ENCODE measurements at places on chromosomes 7 and 10.

DNA sequence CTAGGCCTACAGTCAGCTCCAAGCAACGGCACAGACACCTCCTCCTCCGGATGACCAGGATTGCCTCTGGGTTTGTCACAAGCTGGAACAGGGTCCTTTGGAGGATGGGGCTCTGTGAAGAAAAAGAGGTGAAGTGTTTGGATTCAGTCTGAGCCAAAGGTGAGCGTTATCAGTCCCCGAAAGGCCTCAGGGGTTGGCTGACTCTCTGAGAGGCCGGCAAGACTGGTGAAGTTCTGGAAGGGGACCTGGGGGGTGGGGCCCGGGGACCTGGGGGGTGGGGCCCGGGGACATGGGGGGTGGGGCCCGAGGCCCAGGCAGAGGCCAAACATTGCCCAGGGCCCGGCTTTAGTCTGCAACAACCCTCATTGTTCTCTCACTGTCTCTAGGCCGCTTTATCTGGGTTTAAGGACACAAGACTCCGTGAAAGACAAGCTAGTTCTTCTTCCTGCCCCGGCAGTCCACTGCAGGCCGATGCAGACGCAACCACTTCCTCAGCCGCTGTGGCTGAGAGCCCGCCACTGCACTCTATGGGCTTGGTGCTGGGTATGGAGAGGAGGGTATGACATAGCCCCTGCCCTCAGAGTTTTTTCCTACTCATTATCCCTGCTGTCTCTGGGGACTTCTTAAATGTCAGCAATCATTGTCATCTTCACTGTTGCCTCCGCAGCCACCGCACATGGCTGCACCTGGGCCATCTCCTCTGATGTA lies 27.4 kb upstream of the PSAP start:
- DNase-seq, result no peak

GRCh38 chr10:72801263-72801868 lies 92.2 kb upstream of the OIT3 start:
- no peak for DNase-seq

- DNase-seq, result no peak
Measured at GRCh38 chr10:71317739-71318138, 1.3 kb upstream of the SLC29A3 start.

DNA sequence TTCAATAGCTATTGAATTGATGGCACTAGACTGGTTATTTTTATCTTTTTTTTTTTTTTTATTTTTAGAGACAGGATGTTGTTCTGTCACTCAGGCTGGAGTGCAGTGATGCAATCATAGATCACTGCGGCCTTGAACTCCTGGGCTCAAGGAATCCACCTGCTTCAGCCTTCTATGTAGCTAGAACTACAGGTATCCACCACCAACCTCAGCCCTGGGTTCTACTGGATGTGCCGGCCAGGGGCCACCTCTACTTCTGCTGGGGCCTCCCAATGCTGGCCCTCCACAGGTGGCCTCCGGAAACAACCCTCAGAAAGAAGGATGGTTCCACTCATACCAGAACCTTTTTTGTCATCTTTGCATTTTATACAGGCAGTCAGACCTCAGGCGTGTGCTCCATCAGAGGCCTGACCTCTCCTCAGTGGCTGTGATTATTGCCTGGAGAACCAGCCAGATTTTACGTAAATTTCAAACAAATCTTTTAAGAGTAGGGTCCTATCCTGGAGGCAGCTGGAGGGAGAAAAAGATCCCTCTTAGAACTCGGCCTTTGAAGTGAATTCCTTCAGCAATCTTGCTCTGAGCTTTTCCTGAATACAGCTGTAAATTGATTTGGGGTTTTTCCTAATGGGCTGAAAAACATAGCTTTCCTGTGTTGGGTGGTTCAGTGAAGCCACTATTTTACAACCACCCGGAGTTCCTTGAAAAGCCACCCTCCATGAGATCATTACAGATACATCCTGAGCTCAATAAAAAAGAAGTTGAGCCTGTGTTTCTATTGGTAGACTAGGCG lies 110.0 kb downstream of the SPAG6 start:
- DNase-seq, result no peak

DNA sequence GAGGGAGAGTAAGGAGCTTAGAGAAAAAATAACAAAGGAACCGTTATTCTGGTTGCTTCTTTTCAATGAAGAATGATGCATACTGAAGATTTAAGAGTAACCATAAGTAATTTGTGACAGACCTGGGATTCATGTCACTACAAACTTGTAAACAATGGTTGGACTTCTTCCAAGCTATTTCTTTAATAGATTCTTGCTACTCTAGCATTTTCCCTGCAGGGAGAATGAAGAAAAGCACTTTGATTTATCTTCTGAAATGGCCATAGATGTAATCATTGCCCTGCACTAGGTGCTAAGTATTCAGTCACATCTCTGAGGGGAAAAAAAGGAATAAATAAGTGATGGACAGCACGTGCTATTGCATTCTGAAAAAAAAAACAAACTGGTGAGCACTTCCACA lies 606.6 kb upstream of the LRRN3 start:
- DNase-seq, result no peak

DNA sequence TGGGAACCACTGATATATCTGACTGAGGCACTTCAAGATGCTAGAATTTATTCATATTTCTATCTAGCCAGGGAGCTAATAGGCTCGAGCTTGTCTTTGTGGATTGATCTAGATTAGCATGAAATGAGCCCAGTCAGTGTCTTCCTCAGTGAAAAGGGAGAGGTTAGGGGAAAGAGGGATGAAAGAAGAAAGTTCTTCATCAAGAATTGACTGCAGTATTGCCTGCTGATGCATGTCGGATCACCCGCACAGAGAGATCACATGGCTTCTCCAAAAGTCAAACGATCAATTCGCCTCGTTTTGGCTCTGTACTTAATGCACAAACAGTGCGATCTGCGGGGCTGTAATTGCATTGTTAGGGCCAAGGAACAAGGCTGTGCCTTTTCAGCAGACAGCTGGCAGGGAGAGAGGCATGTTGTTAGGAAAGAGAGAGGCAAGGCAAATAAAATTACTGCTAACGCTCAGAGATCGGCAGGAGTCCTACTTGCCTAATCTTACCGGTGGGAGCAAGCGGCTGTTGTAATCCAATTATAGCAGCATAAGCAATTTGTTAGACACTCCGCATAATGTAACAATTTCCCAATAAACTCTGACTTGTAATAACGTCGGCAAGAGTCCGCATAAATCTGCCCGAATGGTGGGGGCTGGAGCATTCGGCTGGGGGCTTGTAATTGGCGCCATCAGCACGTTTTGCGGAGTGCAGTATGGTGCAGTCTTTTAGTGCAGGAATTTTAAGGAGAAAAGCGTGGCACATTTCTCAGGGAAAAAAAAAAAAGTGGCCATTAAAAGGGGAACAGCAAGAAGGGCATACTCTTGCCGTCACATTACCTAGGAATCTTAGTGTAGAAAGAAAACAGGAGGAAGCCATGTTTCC lies 102.1 kb downstream of the POLL start:
- DNase-seq, result peak; percentile 26

DNA sequence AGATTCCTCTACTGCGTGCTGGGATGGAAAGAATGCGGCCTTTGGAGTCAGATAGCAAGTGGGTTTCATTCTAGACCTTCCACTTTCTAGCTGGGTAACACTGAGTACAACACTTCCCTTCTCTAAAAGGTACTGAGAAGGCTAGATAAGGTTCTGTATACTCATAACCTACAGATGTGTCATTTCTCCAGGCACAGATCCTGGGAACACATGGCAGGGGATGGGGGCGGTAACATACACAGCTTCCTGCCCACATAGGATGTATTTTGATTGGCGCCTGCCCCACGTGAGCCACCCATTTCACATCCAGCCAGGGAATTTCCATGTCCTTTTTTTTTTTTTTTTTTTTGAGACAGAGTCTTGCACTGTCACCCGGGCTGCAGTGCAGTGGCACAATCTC lies 31.8 kb downstream of the KLRG2 start:
- DNase-seq, result no peak

- DNase-seq, result no peak
Measured at GRCh38 chr7:43906331-43907010, at the start of gene URGCP. Gene URGCP, minus strand, starts transcription at chr7:43906596. Its CDS starts 21 bp downstream, at chr7:43906575.

GRCh38 chr10:124949543-124949942 lies 7.6 kb downstream of the ZRANB1 start:
- DNase-seq, result no peak

DNA sequence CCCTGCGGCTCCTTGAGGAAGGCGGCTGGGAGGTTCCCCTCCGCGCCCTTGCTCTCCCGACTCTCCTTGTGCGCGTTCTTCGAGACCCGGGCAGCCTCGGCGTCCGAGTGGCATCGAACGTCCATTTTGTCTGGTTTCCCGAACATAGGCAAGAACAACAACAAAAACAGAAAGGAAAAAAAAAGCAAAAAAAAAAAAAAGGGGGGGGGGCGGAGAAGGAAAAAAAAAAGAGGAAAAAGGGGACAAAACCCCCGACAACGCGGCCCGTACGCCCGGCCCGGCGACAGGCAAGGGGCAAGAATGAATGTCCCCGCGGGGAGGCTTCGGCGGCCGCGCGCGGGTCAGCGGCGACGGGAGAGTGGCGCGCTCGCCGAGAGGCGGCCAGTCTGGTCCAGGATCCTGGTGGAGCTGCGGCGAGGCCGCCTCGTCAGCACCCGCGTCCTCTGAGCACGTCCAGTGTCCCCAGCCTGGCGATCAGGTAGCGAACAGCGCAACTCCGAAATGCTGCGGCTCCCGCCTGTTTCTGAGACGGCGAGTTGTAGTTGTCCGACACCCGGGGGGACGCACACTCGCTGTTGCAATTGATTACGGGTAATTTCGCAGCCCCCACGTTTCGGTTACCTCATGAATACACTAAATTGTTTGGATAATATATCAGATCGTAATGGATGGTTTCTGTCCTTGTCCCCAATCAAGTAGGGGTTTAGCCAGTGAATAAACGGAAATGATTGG lies at the start of gene VAX1:
Gene VAX1, minus strand, starts transcription at position 360 of the 732 bp plus-strand sequence. Its CDS starts 214 bp downstream, at position 146.
- DNase-seq, result no peak

DNA sequence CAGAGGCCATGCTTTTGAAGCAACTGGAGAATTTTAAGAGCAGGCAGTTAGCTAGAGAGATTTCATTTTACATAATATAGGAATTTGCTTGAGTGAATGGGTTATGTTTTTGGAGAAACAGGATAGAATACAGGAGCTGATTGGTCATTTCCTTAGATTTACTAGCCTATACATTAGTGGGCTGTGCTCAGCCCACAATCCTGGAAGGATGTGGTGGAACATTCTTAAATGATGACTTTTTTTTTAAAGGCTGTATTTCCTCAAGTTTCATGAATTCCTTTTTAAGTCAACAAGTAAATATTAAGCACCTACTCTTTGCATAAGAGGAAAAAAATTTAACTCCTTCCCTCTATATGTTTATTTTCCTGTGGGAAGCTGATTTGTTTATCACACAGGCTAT lies 314.4 kb upstream of the BMPER start:
- no peak for DNase-seq

GRCh38 chr10:75733135-75733890 lies 301.9 kb downstream of the LRMDA start:
- no peak for DNase-seq

DNA sequence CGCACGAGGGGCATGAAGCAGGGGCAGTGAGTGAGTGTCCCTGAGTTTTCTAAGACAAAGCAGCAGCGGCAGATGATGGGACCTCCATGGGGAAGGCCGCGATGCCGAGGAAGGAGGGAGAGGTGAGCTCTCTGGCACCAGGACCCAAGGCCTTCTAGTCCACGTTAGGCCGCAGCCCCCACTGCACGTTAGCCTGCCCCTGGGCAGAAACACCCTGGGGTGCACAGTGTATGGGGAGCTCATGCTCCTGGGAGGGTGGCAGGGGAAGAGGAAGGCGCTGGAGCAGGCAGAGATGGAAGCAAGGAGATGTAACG lies 97.3 kb upstream of the IKZF1 start:
- DNase-seq, result no peak

Data from DMS153 (cell line).